Central memory CD8-positive, alpha-beta T cell (primary cell): ENCODE measurements at places on chromosomes 12 and 14.

- DNase-seq: no peak
Measured at GRCh38 chr12:15212930-15213329, 8.3 kb downstream of the RERG start.

GRCh38 chr12:40105265-40105514 lies 691 bp downstream of the SLC2A13 start:
- no peak for DNase-seq

GRCh38 chr14:80419345-80419744 lies 208.0 kb upstream of the DIO2 start:
- no peak for DNase-seq

DNA sequence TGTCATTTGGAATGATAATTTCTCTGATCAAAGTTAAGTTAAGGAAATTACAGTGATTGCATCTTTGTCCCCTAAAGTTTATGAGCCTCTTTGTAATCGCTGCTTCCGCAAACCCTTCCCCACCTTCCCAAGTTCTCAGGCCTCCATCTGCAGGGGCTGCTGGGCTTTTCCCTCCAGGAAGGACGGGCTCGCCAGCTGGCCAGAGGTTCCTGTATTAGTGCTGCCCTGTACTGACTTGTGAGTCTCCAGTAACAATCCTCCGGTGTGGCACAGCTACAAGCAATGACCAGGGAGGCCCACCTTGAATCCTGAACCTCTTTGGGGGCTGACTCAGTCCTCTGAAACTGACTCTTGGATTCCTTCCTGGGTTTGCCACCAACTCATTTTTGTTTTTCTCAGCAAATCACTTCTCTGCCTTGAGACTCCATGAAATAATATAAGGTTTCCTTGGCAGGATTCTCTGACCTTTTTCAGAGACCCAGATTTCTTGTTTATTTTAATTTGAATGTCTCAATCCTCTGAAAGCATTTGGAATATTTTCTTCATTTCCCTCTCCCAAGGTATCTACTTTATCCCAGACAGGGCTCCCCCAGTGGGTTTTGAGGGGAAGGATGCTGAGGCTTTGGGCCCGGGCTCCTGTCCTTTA lies 398.6 kb downstream of the ZFP36L1 start:
- no peak for DNase-seq

GRCh38 chr12:103933237-103933636 lies 3.0 kb downstream of the HSP90B1 start:
- no peak for DNase-seq

GRCh38 chr12:2667716-2668440 lies 126.9 kb upstream of the FKBP4 start:
- DNase-seq: no peak

- peak; percentile 37 for DNase-seq
Measured at GRCh38 chr12:50088577-50089335, 3.6 kb downstream of the SMARCD1 start.

- DNase-seq: no peak
Measured at GRCh38 chr14:64220466-64220865, 73.7 kb downstream of the ESR2 start.

GRCh38 chr14:70666361-70666686 lies 24.6 kb downstream of the TTC9 start:
- no peak for DNase-seq

DNA sequence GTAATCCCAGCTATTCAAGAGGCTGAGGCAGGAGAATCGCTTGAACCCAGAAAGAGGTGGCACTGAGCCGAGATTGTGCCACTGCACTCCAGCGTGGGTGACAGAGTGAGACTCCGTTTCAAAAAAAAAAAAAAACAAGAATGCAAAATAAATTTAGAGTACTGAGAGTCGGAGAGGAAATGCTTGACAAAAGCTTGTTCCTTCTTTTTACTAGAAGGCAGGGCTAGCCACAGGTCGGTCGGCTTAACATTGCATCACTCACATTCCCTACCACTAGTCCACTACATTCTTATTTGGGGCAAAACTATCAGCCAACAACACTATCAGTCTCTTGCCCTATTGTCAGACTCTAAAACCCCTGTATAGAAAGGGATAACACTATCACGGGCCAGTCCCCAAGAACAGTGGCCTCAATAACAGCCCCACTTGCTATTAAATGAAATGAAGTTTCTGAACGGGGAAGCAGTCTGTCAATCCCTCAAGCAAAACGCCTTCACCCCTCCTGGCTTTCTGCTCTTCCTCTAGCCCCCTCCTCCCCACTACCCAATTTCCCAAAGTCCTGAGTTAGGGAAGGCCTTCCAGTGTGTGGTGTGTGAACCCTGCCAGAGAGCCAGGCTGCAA lies 1.0 kb downstream of the RNF41 start:
- no peak for DNase-seq

DNA sequence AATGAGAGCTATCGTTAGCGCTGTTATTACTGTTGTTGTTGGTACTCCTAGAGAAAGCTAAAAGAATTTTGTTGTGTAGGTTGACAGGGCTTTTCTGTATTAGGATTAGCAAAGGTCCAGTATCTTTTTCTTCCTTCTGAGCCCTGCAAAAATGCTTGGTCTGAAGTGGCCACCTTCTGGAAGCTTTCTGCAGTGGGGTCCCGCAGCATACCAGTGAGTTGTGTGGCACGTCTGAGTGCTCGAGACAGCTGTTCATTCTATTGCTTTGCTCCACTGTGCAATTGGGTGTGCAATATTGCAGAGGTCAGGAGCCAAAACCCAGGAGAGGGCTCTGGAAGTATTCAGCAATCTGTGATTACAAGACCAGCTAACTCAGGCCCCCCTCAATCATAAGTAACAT lies 57.1 kb downstream of the CCDC60 start:
- no peak for DNase-seq

DNA sequence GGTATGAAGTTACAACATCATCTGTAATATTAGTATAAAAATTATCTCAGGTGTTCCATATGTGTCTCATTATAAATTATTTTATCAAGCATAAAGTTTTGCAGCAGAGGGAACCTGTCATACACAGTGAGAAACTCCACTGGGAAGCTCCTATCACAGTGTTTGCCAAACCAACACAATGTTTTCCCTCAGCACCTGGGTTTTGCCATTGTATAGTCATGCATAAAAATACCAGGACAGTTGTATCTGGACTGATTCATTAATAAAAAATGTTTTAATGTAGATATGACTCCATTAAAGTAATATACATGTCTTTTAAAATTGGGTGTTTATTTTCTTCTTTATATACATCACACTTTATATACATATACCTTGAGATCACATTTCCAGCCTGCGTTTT lies 56.6 kb downstream of the METTL25 start:
- DNase-seq: no peak

- DNase-seq: no peak
Measured at GRCh38 chr14:92004062-92004461, 35.8 kb downstream of the TRIP11 start.

DNA sequence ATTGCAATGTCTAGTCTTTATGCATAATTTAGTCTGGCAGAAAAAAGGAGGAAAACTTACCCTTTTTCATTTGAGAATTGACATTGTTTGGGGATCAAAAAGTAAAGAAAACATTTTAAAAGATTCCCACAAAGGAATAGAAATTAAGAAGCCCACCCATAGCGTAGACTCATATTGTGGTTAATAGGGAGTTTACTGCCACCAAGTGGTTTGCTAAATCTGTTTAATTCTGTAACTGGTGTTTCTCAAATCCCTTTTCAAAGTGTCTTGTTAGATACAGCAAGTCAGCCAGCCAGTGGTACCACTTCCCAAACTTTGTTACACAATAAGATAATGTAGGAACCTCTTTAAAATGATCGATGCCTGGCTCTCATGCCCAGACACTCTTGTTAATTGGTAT lies 180.3 kb downstream of the IPO8 start:
- DNase-seq: no peak

DNA sequence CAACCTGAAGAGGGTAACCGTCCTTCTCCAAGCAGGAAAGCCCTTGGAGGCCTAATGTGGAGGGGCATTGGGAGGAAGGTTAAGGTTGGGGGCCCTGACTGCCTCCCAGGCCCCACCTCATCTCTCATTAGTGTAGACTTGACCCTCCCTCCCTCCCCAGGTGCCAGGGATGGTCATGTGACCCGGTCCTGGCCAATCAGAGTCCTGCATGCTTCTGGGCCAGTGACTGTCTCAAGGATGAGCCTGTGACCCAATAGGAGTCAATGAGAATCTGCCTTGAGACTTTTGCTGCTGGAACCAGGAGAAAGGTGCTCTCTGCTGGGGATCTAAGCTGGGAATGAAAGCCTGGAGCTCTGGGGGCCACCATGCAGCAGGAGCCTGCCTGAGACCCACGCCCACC lies 70.8 kb downstream of the NCOR2 start:
- DNase-seq: no peak

- no peak for DNase-seq
Measured at GRCh38 chr14:55739967-55740648, 160.1 kb downstream of the KTN1 start.

DNA sequence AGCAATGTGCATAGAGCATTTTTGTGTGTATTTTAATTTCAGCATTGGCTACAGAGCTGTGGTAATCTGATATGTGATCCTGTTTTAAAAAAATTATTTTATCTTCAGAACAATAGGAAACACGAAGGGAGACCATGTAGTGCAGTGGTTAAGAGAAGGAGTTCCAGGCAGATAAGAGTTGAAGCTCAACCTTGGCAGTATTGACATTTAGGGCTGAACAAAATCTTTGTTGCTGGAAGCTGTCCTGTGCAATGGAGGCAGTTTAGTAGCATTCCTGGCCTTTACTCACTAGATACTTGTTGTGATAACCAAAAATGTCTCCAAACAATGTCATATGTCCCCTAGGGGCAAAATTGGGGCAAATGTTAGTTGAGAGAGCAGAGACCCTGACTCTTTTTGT lies 59.2 kb downstream of the CHST11 start:
- no peak for DNase-seq

GRCh38 chr14:38206689-38207376 lies 871 bp upstream of the SSTR1 start:
- no peak for DNase-seq

DNA sequence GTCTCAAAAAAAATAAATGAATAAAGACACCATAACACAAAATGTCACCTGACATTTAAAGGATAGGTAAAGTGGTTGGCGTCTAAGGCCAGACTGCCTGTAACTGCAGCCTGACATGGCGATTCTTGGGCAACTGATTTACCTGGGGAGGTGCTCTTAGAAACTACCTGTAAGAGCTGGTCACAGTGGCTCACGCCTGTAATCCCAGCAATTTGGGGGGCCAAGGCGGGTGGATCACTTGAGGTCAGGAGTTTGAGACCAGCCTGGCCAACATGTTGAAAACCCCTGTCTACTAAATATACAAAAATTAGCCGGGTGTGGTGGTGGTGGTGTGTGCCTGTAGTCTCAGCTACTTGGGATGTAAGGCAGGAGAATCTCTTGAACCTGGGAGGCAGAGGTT lies 8.4 kb downstream of the RPL6 start:
- DNase-seq: no peak

DNA sequence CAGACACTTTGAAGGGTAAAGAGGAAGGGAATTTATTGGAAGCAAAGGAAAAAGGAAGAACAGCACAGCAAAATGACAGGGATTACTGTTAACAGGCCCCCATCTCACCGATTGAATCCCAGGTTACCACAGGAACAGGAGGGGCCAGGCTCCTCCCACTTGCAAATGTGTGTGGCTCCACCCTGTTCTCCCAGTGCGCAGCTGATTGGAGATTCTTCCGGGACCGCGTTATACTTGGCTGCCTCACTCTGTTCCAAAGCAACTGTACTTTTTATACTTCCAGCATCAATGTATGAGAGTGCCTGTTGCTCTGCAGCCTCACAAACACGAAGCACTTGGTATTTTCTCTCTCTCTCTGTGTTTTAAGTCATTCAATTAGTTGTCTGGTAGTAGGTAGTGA lies 273.6 kb upstream of the MDGA2 start:
- no peak for DNase-seq

DNA sequence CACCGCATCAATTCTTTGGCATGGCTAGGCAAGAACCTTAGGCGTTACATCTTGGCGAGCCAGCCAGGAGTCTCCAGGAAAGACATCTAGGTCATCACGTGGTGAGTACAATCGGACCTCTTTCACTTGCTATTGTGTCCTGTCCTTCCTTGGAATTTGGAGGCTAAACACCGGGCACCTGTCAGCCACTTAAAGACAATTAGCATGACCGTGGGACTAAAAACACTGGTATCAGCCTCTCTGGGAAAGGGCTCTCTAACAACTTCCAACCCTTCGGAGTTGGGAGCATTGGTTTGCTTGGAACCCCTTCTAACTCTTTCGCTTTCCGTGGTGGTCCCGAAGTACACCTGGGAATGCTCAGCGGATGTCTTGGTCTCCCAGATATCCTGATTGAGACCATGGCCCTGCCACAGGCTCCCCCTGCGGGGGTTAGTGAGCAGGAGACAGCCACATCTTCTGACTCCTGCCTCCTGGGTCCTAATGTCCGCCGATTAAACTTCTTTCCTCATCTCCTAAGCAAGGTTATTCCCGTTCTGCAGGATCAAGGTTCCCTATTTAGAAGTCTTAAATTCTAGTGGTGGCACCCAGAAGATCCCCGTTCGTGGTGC lies 971.7 kb downstream of the FSCB start:
- DNase-seq: no peak

GRCh38 chr12:27236498-27236897 lies 7.6 kb upstream of the STK38L start:
- DNase-seq: no peak

DNA sequence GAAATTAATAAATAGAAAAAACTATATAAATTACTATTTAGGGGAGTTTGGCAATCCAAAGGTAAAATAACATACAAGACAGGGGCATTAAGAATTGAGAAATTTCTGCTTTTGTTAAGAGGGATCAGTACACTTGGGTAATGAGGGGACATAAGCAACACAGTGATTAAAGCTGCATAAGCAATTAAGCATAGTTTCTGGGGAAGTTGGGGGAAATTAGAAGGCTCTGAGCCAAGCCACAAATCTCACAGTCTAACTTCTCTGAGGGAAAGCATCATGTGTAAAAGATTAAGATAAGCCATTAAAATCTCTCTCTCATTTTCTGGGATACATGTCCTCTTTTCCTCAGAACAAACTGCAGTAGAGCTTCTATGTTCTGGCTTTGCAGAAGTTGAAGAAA lies 533.9 kb upstream of the LRFN5 start:
- DNase-seq: no peak

DNA sequence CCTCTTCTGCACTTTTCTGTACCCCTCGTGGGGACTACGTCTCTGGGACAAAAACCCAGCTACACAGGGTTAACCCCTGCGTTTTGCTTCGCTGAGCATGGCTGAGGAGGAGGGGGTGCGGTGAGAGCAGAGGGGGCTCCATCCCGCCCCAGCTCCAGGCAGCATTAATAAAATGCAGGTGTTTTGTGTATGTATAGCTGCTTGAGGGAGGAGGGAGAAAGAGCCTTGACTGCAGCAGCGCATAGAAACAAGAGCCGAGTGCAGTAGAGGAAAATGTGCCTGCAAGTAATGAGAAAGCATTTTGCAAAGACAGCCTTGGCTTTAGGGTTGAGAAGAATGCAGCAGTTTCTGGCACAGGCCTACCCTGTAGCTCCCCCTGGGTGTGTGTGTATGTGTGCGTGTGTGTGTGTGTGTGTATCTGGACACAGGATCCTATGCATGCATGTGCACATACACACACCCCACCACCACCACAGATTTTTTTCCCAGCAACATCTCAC lies 103.9 kb downstream of the ZFP36L1 start:
- no peak for DNase-seq

GRCh38 chr12:95412482-95413311 lies 61.3 kb upstream of the METAP2 start:
- no peak for DNase-seq
